Activated naive CD4-positive, alpha-beta T cell (primary cell): ENCODE measurements at places on chromosomes 3 and 15.

- DNase-seq = no peak
Observed at GRCh38 chr3:189169728-189170127, 2.0 kb upstream of the TPRG1 start.

DNA sequence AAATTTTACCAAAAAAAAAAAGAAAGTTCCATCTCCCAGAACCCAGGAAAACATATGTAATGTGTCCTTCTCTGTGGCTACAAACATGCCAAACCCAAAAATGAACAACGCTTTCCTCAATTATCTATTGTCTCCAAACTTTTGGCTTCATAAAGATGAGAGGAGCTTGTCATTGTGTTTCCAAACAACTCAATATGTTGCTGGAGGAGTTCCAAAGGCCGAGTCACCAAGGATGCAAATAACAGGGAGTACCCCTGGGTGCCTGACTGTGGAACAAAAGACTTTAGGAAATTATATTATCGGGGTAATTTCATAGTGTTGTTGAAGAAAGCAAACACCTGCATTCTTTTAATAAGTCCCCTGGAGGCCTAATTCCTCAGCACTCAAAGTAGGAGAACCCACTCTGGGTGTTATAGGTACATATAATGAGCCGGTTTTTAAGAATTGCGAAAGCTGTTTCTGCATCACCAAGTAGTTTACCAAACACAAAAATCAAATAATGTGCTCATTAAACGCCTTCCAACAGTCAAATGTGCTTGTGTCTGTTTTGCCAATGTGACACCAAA lies 206.3 kb upstream of the PRICKLE2 start:
- DNase-seq = no peak

DNA sequence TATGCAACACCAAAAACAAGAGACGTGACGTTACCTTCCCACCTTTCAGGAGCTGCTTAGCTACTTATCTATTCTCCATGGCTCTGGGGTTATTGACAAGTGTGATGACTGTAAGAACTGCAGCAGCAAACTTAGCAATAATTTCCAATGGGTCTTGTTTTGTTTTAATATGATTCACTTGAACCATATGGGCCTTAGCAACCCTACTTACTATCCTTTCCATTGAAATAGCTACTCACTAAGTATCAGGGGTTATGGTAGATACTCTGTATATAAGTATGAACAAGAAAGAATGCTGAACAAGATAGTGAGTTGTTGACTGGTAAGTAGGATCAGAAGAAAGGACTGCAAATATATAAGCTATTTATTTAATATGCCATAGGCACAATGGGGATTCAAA lies 69.3 kb upstream of the BBX start:
- DNase-seq = no peak

DNA sequence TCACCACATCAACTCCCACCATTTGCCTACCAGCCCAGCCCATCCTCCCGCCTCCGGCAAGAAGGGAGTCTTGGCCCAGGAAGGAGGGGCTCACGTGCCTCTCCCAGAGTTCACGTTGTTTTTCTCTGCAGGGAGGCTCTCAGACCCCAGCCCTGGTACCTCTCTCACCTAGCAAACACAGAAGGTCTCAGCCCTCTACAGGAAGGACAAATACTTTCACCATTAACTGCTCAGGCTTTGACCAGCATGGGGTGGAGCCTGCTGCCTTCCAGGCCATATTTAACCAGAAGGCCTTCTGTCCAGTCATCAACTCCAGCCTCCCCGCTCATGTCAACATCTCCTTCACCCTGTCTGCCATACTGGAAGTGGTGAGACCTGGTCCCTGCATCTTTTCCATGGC lies 19.0 kb upstream of the HTR3E start:
- no peak for DNase-seq

DNA sequence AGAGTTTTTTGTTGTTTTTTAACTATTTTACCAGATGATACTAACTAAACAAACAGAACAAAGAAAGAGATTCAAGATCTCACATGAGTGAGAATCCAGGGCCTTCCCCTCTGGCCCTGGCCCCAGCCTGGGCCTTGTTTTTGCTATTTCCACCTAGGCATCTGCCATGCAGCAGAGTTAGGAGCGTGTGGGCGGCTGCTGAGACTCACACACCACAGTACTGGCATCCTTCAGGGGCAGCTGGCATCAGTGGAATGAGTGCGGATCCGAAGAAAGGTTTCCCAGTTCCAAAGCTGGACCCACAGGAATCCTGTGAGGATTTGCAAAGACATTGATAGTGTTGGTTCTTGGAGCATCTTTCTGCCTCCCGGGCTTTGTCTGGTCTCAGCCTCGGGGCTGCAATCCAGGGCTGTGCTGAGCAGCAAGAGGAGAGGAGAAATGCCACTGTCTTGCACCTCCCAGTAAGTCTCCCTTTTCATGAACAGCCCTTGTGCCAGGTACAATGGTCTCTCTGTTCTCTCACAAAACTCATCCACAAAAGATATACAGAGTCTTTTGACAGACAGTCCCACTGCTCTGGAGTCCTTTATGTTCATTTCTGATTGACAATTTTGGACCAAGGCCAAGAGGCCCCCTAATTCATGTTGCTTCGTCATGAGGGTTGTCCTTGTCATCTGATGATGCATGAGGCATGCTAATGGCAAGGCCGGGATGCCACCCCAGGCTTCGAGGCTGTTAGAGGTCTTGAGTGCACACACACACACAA lies 46.6 kb downstream of the APH1B start:
- DNase-seq = no peak

GRCh38 chr3:5017925-5018531 lies 38.8 kb downstream of the BHLHE40 start:
- DNase-seq = no peak

DNA sequence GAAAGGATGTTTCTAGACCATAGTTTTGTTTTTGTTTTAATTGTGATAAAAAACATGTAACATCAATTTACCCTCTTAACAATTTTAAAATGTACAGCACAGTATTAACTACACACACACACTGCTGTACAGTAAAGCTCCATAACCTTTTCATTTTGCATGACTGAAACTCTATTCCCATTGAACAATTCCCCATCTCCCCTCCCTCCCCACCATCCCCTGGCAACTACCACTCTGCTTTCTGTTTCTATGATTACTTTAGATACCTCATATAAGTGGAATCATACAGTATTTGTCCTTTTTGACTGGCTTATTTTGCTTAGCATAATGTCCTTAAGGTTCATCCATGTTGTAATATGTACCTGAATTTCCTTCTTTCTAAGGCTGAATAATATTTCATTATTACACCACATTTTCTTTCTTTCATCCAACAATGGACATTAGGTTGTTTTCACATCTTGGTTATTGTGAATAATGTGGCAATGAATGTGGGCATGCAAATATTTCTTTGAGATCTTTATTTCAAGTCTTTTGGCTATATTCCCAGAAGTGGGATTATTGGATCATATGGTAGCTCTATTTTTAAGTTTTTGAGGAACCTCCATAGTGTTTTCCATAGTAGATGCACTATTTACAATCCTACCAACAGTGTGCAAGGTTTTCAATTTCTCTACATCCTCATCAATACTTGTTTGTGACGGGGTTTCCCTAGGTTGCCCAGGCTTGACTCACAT lies 10.7 kb downstream of the CHST14 start:
- DNase-seq = no peak

GRCh38 chr15:70264738-70265465 lies 167.2 kb upstream of the TLE3 start:
- no peak for DNase-seq

DNA sequence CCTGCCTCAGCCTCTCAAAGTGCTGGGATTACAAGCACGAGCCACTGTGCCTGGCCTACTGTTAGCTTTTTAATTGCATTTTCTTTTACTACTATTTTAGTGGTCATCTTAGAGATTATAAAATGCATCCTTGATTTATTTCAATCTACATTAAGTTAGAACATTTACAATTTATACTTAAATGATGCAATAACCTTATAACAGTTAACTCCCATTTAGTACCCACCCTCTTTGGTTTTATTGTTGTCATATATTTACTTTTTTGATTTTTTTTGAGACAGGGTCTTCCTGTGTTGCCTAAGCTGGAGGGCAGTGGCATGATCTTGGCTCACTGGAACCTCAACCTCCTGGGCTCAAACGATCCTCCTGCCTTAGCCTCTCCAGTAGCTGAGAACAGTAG lies 77.3 kb downstream of the PPCDC start:
- no peak for DNase-seq

DNA sequence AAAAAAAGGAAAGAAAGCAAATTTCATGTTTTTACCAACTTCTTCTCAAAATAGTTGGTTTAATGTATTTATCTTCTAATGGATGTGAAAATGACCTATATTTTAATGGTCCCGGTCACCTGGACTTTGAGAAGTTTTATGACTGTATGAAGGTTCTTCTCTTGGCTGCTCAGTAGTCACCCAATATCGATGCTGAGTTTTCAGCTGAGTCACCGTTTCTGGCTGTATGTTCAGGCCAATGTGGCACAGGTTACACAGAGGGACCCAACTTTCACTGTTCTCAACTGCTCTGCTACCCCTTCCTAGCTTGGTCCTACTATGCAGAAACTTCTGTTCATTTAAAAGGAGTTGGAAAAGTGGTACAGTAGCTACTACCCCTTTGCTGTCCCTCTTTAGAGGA lies 25.8 kb downstream of the VGLL3 start:
- DNase-seq = no peak

DNA sequence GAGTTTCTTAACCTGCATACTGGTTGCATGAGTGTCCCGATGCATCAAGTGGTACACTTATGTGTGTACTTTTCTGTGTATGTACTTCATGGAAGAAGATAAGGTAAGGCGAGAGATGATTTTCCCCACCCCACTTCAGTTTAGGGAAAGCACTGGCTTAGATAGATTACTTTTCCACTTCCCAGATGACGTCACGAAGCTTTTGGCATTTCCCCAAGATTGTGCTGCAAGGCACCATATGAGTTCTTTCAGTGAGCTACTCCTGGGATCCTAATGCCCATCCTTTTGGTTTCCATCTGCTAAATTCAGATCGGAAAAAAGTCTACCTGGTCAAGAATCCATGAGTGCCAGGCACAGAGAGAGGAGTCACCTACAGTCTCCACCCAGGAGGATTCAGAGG lies 4.5 kb downstream of the IL17RB start:
- DNase-seq = no peak

DNA sequence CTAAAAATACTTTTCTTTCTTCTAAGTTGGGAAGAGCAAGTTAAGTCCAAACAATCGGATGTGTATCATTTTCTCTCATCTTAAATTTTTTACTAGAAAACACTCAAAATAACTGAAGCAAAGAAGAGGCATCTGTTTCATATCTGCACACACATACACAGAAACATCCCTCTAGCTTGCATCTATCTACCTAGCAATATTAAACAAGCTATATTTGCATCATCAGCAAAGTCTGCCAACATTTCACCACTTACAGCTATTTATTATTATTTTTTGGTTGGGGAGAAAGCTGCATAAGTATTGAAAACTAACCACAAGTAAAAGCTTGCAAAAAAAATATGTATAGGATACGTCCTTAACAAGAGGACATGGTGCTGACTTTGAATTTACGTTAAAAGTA lies 1.9 kb downstream of the GOLIM4 start:
- no peak for DNase-seq

GRCh38 chr15:90646662-90647305 lies 70.4 kb upstream of the BLM start:
- no peak for DNase-seq

- no peak for DNase-seq
Observed at GRCh38 chr15:83914906-83915305, 261.0 kb downstream of the ADAMTSL3 start.

GRCh38 chr3:81760215-81760614 lies 1.2 kb downstream of the GBE1 start:
- no peak for DNase-seq

- no peak for DNase-seq
Observed at GRCh38 chr3:45567730-45568172, 26.8 kb upstream of the LIMD1 start.

GRCh38 chr15:99324082-99324620 lies 72.9 kb downstream of the LRRC28 start:
- no peak for DNase-seq

- DNase-seq = no peak
Observed at GRCh38 chr3:186589121-186589520, 18.6 kb downstream of the DNAJB11 start.

GRCh38 chr15:89171136-89172072 lies 50.0 kb downstream of the RLBP1 start:
- no peak for DNase-seq

DNA sequence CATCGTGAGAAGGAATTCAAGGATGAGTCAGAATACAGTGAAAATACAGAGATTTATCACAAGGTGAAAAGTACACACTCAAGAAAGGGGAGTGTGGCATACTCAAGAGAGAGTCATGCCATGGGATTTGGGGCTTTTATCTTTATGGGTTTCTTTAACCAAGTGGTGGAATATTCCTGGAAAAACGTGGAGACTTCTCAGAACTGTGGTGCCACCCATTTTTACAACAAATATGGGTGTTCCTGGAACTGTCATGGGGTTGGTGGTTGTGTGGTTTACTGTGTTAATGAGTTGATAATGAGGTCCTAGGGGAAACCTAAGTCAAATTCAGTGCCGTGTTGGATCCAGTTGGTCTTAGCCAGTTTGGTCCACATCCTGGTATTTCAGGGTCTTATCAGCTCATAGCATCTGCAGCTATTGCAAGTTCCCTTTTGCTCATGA lies 497.2 kb downstream of the GABRG3 start:
- no peak for DNase-seq

GRCh38 chr15:92159481-92159880 lies 234.2 kb upstream of the ST8SIA2 start:
- DNase-seq = no peak

DNA sequence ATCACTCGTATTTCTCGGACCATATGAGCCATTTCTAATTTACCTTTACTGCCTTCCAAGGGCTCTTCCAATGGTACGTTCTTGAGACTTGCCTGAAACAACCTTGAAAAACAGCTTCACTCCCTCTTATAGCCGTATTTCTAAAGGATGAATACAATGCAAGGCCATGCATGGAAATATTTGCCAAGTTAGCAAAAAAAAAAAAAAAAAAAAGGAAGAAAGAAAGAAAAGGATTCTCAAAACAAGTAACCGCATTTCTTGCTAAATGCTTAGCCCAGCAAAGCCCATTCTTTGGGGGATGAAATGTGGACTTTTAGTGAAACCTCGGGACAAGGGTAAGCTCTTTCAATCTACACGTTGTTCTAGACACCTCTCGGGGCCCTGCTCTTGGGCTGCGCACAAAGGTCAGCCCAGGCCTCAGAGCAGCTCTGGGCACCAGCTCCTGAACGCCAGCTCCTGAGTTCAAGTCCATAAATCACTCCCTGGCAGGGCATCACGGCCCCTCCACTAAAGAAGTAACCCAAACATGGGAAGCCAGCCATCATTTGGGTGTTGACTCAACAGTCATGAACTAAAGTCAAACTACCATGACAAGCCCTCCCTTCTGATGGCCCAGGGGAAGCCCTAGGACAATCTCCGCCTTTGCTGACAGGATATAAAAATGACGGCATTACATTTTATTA lies 132.7 kb downstream of the ADAMTS17 start:
- no peak for DNase-seq

DNA sequence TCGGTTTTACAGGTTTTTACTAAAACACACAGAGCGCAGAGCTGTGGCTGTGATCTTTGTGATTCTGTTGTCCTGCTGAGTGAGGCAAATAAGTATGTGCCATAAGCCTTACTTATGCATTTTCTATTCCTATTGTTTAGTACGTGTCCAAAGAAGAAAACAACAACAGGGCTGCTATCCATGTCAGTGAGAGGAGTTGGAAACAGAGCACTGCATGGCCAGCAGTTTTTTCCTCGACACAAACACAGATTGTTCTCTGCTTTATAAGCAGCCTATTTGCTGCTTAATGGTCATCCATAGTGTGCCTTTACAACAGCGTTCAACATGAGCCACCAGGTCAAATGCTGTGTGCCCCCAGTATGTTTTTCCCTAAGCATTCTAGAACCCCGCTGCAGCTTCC lies 79.8 kb downstream of the SHQ1 start:
- no peak for DNase-seq
